ENCODE measurements at places on chromosomes 1 and 21. TPM values are rescaled to one million over a fixed set of nuclear protein-coding genes. Genes with fewer than 3 reads are reported as not detected.

Gene CDC42BPA
- total RNA-seq: 72.2 TPM

Gene MXRA8
- 71.7 TPM for total RNA-seq

Gene PLEKHA6
- 12.5 TPM for total RNA-seq

Gene DAB1
- total RNA-seq: 0.26 TPM

Gene HS2ST1
- total RNA-seq: 8.7 TPM

Gene DMRTA2
- not detected for total RNA-seq

Gene CLDN19
- 1.1 TPM for total RNA-seq

Gene ITLN2
- total RNA-seq: not detected

Gene HHIPL2
- total RNA-seq: not detected

Gene TOR3A
- 55.8 TPM for total RNA-seq

Gene BMP8B
- total RNA-seq: 4.6 TPM

Gene STYXL2
- 0.32 TPM for total RNA-seq

Gene PLA2G2A
- 29.9 TPM for total RNA-seq

Gene DTL
- not detected for total RNA-seq

Gene REN
- not detected for total RNA-seq

Gene NGF
- total RNA-seq: 2.9 TPM

Gene PCAT6
- total RNA-seq: not detected

Gene COL6A2
- 1,525 TPM for total RNA-seq

Gene WNT9A
- 15.7 TPM for total RNA-seq

Gene PAX7
- not detected for total RNA-seq

Gene KLHDC9
- 8.3 TPM for total RNA-seq

Gene SYPL2
- total RNA-seq: 3.3 TPM

Gene PFDN2
- total RNA-seq: 19.5 TPM

Gene C1orf21
- 49.4 TPM for total RNA-seq

Gene RPTN
- not detected for total RNA-seq

Gene VASH2
- total RNA-seq: 2.9 TPM

Gene LMX1A
- total RNA-seq: 0.32 TPM

Gene S100A14
- total RNA-seq: not detected

Gene TP73
- not detected for total RNA-seq

Gene MPZ
- 7.5 TPM for total RNA-seq

Gene SPRR1B
- total RNA-seq: not detected

Gene P3H1
- 19.5 TPM for total RNA-seq

Gene TSTD1
- 31.3 TPM for total RNA-seq

Gene PPCS
- 105 TPM for total RNA-seq

Gene OR2L8
- not detected for total RNA-seq

Gene TTC22
- under 0.01 TPM for total RNA-seq

Gene DMRTB1
- not detected for total RNA-seq

Gene LRRC53
- not detected for total RNA-seq

Gene PPM1J
- total RNA-seq: 3.6 TPM

Gene GNPAT
- total RNA-seq: 40.3 TPM

Gene GORAB
- total RNA-seq: 5.3 TPM

Gene PRMT2
- total RNA-seq: 136 TPM

Gene CBR3
- 18.5 TPM for total RNA-seq

Gene DUSP10
- 5.6 TPM for total RNA-seq

Gene CD247
- 2.0 TPM for total RNA-seq

Gene CLCA1
- not detected for total RNA-seq

Gene HSD11B1
- total RNA-seq: 6.9 TPM

Gene OR2T2
- total RNA-seq: not detected

Gene CLCA4
- total RNA-seq: 1.7 TPM

Gene FCER1G
- total RNA-seq: 50.2 TPM

Gene SLC2A5
- 0.06 TPM for total RNA-seq

Gene KCND3
- total RNA-seq: 57.6 TPM

Gene LAMC2
- 13.9 TPM for total RNA-seq

Gene AVPR1B
- total RNA-seq: not detected

Gene SLC37A1
- total RNA-seq: 11.1 TPM

Gene SERPINC1
- total RNA-seq: not detected

Gene ANXA9
- 0.34 TPM for total RNA-seq

Measured in esophagus muscularis mucosa (tissue), 4 donors.